CD4-positive, alpha-beta T cell treated with Interleukin-10 for 1 hour (primary cell): ENCODE measurements at places on chromosomes 16 and 17.
A peak's percentile ranks its signal among the peaks of the same experiment; 100 is the strongest.

DNA sequence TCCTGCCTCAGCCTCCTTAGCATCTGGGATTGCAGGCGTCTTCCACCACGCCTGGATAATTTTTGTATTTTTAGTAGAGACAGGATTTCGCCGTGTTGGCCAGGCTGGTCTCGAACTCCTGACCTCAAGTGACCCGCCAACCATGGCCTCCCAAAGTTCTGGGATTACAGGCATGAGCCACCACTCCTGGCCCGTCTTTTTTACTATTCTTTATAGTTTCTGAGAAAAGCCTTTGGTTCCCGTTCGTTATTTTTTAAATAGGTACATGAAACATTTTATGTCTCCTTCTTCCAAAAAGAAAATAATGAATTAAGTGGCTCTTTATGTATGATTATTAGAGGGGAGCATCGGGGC is 570 bp upstream of the BCO1 start:
- no peak for DNase-seq

DNA sequence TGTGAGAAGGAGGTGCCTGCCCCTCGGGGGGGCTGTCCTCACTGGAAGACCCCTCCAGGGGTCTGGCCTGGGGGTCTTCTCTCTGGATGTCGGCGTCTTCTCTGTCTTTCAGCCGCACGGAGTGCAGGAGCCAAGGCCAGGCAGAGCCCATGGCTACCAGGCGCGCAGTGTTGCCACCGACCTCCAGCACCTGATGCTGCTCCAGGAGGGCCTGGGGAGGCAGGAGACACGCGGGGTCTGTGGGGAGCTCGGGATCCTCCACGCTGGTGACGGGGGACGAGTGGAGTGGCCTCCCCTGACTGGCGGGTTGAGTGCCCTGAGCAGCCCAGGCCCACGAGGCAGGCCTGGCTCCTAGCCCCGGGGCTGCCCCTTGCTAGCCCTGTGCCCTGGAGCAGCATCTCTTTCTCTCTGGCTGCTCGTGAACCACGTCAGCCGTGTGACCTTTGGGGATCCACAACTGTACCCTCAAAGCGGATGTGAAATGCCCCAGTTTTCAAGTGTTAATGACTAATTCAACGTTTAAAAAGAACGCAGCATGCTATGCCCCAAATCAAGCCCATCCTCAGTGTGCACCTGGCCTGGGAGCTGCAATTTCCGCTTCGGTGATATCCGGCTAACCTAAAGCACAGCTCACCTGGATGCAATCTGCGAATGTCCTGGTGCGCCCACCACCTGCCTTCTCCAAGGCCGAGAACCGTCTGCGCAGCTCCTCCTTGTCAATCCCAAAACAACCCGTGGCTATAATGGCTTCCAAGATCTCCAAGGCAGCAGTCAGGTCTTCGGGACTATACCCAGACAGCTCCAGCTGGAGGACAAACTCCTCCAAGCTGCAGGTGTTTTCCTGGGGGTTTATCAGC is 62.9 kb downstream of the IL21R start:
- DNase-seq = peak; percentile 37

- no peak for DNase-seq
Measured at GRCh38 chr17:31491376-31492131, 100.1 kb downstream of the RAB11FIP4 start.

DNA sequence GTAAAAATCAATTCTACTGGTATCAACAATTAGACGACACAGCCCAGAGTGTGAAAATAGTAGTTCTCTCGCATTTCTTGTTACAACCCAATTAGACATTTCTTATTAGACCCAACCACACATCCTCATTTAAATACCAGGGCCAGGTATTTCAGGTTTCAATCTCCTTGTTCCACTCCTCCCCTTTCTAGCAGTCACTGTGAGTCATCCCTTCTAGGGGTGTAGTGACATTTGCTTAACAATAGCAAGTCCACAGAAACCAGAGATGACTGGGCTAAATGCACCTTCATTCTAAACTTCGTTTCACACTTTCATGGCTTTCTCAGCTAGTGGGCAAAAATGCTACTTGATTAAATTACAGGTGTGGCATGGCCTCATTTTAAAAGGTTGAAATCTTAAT is 116.9 kb upstream of the CACNG3 start:
- no peak for DNase-seq

DNA sequence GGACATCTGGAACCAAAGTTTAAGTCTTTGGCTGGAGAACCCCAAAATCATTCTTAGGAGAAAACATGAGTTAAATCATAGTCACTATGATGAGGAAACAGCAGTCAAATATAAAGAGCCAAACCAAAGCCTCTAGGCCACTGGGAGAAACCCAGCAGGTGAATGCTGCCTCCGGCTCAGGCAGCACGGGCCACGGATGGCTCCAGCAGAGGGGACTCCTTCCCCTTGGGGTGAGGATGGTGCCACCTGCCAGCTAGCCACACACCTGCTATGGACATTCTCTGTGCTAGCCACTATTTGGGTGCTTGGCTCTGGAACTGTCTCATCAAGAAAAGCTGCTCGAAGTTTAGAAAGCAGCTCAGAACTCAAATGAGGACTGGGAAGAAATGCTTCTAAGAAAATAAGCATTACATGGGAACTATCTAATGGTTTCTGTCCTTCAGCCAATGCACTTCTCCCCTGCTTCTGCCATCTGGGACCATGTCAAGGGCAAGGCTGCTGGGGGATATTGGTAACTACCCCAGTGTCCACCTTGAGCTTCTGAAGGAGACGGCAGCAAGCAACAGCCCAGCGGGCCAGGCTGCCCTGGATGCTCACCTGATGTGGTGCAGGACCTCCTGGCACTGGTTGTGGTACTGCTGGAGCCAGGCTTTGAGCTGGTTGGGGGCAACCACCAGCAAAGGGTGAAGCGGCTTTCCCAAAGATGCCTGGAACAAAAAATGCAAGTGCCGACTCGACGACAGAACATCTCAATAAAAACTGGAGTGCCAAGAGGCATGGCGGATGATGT is 22.5 kb downstream of the ELAC2 start:
- DNase-seq = no peak

DNA sequence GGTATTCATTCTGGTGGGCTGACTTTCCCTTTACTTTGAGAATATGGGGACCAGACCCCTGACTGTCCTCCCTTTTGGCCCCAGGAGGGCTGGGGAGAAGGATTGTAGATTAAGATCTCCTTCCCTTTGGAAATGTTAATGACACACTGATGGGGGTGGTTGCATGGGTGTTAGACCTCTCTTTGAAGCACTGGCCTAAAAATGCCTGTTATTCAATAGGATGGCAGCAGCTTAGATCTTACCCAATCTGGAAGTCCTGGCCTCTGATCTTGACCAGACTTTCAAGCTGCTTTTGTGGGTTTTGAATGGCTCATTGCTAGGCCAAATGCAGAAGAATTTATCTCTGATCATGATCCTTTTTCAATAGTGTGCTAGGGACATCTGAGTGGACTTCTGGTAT is 25.7 kb downstream of the MAP3K3 start:
- DNase-seq = no peak

GRCh38 chr16:22333457-22333994 is 36.3 kb downstream of the POLR3E start:
- DNase-seq = no peak

- no peak for DNase-seq
Measured at GRCh38 chr16:9567666-9568065, 476.2 kb downstream of the HAPSTR1 start.

DNA sequence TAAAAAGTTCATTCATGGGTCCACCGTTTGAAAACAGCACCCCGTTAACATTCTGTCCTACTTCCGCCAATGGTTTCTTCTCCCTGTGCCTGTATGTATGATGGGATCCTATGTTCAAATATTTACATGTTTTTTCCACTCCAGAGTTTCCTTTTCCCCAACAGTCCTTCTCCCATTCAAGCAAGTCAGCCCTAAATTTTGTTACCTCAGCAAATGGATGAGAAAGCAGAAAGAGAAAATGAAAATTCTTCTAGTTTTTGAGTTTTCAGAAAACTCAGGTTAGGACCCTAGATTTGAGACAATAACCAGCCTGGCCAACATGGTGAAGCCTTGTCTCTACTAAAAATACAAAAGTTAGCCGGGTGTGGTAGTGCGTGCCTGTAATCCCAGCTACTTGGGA is 3.5 kb upstream of the ERN2 start:
- no peak for DNase-seq
